ENCODE measurements at places on chromosomes 7 and 10.

DNA sequence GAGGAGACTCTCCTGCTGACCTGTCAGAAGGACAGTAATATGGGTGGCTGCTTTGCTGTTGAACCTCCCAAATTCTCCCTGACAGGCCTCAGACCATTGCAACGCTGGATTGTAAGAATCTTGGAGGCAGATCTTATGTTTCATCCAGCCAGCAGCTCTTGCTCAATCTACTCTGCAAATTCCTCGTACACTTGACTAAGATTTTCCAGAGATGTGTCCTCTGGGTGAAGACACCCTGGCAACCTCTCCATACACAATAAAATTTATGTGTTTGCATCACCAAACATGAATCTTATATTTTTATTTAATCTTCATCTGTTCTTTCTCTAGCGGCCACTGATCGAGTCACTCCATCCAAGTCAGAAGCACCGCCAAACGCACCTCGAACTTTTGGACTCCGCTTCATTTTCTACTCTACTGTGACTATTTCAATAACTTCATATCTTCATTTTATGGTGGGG lies 623.1 kb downstream of the ACTR3B start:
- no peak for DNase-seq

DNA sequence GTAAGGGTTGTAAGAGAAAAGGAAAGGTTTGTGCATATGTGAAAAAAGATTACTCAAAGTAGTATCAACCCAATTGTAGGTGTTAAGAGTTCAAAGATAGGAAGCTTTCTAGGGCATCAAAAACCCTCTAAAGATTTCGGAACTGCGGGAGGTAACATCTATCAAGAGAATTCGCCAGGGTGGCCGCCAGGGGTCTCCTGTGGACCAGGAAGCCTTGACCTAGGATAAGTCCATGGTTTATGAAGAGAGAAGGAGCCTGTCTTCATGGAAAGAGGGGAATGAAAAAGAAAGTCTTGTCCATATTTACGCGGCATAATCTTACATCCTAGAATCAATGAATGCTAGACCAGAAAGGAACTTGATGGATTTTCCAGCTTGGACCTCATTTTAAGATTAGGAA lies 140.7 kb upstream of the CALCR start:
- no peak for DNase-seq

DNA sequence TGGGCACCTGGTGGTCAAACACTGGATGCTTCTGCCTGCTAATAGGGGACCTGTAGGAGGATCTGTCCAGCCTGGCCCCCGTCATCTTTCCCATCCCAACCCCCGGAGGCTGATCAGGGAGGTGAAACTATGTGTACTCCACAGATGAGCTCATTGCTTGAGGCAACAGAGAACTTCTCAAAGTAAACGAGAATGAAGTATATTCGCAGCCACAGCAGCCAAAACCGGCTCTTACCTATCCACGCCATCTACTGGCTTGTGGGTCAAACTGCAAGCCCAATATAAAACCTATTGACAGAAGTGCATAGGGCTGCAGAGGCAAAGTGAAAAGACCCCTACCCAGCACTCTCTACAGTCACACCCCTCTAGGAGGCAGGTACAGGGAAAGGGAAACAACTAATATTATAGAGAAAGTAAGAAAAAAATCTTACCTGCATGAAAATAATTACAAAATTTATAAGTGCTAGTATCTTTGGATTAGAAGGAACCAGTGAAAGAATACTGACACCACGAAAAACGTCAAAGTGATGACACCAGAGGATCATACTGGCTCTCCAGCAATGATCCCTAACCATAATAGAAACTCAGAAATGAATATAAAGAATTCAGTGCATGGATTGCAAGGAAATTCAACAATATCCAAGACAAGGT lies 973.5 kb downstream of the ANKRD7 start:
- DNase-seq = peak; percentile 24

- DNase-seq = no peak
These were observed 398.8 kb upstream of the IGFBP3 start for GRCh38 chr7:46319841-46320240.

- no peak for DNase-seq
These were observed 14.5 kb downstream of the PARD3 start for GRCh38 chr10:34800624-34801023.

GRCh38 chr7:28136885-28137284 lies 43.7 kb downstream of the JAZF1 start:
- DNase-seq = no peak

DNA sequence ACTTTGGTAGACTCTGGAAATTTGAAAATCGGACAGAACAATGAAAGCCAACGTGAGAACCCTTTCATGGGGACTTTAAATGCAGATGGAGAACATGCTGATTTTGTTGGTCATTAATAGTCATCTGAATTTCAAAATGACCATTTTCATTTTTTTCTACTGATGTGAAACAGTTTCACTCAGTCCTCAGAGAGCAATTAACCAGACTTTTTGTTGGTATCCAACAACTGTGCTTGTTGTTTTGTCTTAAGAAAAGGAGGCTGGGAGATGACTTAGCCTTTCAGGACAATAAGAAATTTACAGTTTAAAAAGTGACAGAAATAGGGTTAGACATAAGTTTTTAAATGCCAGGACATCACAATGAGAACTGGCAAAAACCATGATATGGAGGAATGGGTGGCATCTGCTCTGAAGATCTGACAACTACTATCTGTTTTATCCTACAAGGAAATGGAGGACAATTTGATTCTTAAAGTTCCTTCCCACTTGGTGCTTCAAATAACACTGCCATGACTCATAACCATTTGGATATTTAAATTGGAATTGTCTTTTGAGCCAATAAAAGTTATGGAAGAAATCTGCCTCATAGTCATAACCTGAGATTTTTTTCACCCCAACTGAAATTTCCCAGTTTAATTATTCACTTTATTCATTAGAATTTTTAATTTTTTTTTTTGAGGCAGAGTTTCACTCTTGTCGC lies 87.2 kb upstream of the HPS1 start:
- no peak for DNase-seq

DNA sequence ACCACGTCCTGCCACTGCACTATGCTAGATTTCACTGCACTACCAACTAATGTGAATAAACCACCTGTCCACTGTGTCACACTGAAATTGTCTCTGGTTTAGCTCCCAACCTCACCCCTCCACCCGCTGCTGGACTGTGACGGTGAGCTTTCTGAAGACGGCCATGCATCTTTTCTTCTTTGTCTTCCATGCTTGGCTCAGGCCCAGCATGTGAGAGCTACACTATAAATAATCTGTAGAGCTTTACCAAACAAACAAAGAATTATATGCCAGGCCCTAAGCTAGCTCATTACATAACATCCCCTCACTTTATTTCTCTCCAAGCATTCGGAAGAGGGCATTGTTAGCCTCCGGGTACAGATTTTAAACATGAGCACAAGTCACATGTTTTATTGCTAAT lies 633.2 kb downstream of the TNS3 start:
- DNase-seq = no peak

- DNase-seq = no peak
These were observed 87.0 kb downstream of the ZNF365 start for GRCh38 chr10:62461120-62461519.

GRCh38 chr10:130987401-130987800 lies 324.1 kb downstream of the TCERG1L start:
- no peak for DNase-seq

- DNase-seq = no peak
These were observed 37.0 kb upstream of the DNAJB6 start for GRCh38 chr7:157299613-157300368.

DNA sequence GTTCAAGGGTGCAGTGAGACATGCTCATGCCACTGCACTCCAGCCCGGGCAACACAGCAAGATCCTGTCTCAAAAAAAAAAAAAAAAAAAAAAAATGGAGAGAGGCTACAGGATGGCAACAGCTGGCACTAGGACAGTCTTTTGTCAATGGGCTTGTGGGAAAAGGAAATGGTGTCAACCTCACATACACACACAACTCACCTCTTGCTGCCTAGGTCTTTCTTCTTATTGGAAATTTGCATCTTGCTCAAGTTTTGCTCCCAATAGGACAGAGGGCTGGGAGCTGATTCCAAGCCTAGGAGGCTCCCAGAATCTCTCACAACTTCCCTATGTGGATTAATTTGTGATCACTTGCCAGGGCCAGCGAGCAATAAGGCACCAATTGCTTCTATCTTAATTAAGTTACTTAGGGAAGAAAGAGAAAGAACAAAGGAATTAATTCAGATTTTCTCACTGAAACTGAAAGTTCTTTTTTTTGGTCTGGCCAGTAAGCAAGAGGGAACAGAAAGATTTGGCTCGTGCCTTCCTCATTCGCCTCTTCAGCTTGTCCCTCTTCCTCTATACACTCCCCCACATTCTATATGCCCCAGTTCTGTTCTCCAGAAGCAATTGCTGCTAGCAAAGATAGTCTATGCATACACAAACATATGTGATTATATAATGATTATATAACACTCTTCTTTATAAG lies 33.8 kb downstream of the MAP3K8 start:
- DNase-seq = peak; percentile 54

- DNase-seq = peak; percentile 89
These were observed 21.6 kb upstream of the AP5Z1 start for GRCh38 chr7:4753598-4754432.

GRCh38 chr10:14185316-14186045 lies 145.2 kb downstream of the FRMD4A start:
- DNase-seq = peak; percentile 51

DNA sequence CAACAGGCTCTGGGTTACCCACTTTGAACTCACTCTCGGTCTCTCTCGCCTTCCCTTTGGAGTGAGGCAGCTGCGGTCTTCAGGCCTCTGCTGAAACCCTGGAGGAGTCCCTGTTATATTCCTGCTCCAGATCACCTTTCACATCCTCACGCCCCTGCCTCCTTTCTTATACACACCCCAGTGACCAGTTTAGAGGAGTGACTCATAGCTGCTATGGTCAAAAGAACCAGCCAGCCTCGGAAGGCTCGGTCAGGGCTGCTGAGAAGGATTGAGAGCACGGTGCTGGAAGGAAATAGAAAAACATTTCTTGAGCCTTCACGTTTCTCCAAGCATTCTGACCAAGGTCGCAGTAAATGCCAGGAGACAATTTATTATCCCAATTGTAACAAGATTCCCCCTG lies 28.3 kb upstream of the SVOPL start:
- no peak for DNase-seq

- no peak for DNase-seq
These were observed 4.0 kb upstream of the LFNG start for GRCh38 chr7:2515424-2516193.

GRCh38 chr7:66539902-66540375 lies 88.7 kb upstream of the KCTD7 start:
- no peak for DNase-seq

GRCh38 chr10:28676326-28676967 lies 874 bp upstream of the BAMBI start:
- no peak for DNase-seq

DNA sequence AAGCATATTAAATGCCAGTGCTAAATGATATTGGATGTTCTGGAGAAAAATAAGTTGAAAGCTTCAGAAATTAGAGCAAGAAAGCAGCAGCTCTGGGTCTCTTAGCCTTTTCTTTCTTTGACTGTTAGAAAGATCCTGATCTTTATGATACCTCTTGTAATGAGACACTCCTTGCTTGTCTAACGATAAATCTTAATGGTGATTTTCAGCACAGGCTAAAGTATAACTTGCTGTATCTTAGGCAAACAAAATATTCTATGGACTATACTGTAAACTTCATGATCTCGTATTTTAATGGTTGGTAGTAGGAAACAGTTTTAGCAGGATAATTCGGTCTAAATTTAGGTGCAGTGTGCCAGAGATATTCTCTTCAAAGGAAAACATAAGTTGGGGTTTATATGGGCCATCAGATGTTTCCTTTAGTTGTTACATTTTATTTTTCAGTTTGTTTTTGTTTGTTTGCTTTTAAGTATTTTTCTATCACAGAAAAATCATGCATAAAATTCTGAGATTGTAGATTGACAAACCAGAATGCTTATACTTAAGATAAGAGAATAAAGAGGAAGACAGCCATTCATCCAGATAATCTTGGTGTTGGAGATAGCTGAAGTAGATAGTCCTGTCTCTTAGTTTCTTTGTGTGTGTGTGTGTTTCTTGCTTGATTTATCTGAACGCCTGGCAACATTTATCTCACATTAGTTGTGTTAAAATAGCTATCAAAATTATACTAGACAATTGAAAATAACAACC lies 4.7 kb downstream of the CASD1 start:
- no peak for DNase-seq

DNA sequence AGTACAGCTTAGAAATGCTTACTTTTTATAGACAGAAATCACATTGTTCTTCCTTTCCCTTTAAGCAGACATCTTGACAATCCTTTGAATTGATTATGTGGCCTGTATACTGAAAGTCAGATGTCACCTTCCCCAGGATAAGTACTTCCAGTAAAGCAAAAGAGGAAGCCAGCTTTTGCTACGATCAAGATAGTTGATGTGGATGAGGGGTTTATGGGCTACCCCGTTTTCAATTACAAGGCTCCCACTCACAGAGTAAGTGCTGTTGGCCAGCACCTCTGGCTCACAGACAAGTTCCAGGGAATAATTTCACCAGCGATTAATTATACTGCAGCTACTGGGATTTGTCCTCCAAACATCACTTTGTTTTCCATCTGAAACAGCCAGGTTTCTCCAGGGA lies 95.1 kb upstream of the SAMD8 start:
- DNase-seq = no peak

- DNase-seq = no peak
These were observed 244.8 kb downstream of the ACTR3B start for GRCh38 chr7:153004341-153004740.

DNA sequence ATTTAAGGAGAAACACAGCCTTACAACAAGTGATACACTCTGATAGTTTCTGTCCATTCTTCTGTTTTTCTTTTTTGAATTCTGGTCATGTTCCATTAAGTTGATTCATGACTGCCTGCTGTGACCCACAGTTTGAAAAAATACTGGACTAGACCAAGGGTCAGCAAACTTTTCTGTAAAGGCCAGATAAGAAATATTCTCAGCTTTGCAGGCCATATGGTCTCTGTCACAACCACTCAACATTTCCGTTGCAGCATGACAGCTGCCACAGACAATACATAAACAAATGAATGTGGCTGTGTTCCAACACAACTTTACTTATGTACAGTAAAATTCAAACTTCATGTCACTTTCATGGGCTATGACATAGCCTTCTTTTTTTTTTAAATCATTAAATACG lies 156.7 kb downstream of the PLXNA4 start:
- DNase-seq = no peak

GRCh38 chr7:128389618-128390329 lies 20.0 kb downstream of the IMPDH1 start:
- DNase-seq = no peak

DNA sequence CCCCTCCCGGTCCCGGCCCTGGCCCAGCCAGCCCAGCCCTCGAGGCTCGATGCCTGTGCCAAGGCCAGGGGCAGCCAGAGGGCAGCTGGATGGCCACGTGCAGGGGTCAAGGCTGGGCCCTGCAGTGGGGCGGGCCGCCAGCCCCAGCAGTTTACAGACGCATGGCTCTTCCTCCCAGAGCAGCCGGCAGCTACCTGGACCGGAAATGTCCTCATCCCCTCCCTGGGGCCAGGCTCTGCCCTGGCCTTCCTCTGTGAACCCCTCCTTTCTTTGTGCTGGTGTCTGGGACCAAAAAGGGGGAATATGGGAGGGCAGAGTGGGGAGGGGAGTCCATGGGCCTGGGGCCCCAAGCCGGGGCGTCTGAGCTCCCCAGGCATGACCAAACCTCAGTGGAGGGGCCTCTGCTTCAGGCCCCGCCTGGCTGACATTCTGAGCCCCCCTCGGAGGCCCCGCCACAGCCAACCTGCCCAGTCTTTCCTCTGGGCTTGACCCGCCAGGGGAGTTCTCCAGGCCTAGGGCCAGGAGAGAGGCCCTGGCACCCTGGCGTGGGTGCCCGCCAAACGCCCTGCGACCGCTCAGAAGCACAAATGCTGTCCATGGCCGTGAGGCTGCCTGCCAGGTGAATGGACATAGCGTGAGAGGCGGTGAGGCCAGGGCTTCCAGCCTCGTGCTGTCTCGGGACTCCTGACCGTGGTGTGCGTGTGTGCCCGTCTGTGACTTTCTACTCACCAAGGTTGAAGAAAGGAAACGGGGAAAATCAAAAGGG lies 24.7 kb upstream of the AMZ1 start:
- DNase-seq = no peak
